NCI-H460 (cell line): ENCODE measurements at places on chromosomes 6 and 20.

- DNase-seq: no peak
Measured at GRCh38 chr6:72691249-72691648, 69.4 kb downstream of the KCNQ5 start.

- no peak for DNase-seq
Measured at GRCh38 chr20:57908704-57909630, 199.2 kb upstream of the PMEPA1 start.

GRCh38 chr6:75102301-75102700, 103.6 kb downstream of the COL12A1 start:
- DNase-seq: no peak

GRCh38 chr20:49166534-49167449, 21.3 kb downstream of the STAU1 start:
- DNase-seq: no peak

DNA sequence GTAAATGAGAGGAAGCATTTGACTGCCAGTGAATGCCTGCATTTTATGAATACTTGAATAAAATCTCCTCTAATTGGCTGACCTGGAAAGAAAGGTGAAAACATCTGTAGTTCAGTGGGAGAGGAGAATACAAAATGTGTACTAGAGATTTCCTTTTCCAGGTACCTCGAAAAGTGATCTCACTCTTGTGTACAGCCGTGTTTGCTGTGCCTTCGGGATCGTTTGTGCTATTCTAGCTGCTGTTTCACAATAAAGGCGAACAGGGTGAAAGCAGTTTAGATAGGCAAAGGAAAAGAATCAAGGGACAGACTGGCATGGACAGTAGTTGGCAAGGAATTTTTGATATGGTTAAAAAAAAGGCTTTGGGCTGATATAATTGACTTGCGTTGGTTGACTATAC, 112.3 kb downstream of the ARID1B start:
- no peak for DNase-seq

DNA sequence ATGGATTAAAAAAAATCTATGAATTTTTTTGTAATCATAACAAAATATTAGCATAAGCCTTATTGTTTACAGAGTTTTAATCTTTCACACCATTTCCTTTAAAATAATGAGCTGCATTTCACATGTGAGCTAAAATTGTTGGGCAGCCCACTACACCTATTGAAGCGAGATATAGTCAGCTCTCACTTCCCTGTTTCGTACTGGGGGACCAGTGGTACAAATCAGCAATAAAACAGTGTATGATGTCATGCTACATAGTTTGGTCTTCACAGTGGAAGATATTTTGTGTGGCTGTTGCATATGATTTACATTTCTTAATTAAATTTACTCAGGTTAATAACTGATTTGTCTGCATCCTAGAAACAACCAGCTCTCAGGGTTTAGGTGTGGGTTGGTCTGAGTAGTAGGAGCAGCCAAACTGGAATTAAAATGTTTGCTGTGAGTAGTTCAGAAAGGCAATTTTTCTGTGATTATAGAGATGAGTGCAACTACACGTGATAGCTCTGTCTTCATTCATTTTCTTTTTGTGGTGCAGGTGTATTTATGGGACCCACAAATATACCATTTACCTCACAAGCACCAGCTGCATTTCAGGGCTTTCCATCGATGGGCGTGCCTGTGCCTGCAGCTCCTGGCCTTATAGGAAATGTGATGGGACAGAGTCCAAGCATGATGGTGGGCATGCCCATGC, 99.3 kb downstream of the B3GAT2 start:
- DNase-seq: no peak

GRCh38 chr6:154721460-154721859, 11.8 kb upstream of the SCAF8 start:
- DNase-seq: no peak

DNA sequence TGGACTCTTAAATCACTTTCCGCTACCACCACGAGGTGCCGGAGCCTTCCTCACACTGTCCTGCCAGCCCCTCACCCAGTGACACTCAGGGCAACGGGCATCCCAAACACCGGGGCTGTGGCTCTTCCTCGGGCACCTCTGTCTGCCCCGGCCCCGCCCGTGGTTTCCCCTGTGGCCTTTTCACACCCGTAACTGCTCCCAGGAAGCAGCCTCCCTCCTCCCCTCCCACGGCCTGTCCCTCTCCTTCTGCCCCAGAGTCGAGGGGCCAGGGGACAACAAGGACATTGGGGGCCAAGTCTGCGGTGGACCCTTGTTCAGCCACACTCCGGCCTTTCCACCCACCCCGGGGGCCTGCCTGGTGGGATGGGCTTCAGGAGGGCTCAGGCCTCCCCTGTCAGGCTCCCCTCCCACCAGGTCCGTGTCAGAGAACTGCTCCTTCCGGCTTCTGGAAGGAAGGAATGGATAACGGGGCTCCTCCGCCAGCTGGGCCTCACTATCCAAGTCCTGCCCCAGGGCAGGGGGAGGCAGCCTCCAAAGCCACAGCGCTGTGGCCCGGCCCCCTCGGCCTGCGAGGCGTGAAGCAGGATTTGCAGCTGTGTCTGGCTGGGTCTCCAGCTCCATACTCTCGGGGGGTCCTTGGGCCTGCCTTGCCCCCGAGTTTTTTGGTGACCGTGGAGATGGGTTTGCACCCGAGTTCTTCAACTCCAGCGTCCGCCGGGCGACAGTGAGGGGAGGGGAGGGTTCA, 54.7 kb upstream of the CHRNA4 start:
- DNase-seq: no peak

- no peak for DNase-seq
Measured at GRCh38 chr6:14128012-14128411, 10.4 kb downstream of the CD83 start.

DNA sequence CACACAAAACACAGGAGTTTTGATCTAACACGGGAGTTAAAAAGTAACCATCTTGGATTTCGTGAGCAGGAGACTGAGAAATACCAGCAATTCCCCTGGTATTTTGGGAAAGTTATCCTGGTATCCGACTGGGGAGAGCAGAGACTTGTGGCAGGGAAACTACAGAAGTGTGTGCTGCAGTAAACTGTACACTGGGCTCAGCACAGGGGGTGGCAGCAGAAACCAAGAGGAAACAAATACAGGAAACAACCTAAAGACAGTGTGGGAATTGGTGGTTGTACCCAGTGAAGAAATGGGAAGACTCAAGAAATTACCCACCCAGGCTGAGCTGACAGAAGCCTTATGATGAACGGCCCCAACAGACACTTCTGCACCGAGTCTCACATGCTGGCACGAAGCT, 109.8 kb downstream of the CHD6 start:
- DNase-seq: no peak

DNA sequence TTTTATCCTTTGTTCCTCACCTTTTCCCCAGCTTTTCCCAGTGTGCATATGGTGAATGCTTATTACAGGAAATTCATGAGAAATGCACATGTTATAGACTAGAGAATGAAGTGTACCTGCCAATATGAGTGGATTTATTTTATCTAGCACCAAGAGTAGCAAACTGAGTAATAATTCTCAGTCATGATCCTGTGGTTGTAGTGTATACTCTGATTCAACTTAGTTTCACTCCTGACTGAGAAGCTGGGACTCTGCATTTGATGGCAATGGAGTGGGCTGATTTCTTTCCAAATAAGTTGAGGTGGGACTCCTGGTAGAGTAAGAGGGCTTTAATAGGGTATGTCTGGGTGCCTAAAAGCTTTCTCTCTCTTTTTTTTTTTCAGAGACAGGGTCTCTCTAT, 4.0 kb downstream of the ABT1 start:
- no peak for DNase-seq

DNA sequence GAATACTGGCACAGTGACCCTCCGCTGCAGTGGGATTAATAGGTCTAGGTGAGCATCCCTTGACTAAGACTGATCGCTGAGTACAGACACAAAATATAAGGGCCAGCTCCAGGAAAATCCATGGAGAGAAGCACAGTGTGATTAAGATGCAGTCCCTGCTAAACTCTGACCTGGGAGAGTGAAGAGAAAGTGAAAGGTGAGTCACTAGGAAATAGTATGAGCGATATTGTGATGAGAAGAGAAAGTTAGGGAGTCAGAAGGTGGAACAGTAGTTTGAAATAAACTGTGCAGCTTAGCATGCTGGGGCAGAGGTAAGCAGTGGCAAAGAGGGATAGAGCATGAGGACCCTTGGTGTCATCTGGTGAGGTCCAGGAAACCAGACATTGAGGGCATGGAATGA, 278.6 kb upstream of the MAP3K7 start:
- DNase-seq: no peak

DNA sequence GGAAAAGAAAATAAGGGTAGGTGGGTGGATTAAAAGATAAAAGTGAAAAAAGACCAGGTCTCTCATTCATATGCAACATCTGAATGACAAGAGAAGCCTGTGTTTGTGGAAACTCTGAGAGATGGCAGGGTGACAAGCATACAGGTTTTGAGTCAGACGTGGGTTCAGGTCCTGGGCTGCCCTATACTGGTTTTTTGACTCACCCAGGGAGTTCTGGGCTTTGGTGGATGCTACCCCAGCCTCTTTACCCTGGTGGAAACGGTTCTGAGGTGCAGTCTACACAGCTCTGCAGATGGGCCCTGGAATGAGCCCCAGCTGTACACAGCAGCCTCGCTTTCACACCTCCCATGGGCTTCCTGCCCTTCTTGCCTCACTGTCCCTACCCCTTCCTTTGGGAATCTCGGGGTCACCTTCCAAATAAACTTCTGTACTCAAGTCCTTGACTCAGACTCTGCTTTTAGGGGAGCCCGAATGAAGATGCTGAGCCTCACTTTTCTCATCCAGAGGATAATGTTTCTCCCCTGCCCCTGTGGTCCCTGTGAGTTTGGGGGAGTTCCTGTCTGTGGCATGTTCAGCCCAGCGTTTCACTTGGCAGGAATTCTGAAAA, 77.7 kb upstream of the CLDN20 start:
- DNase-seq: no peak

DNA sequence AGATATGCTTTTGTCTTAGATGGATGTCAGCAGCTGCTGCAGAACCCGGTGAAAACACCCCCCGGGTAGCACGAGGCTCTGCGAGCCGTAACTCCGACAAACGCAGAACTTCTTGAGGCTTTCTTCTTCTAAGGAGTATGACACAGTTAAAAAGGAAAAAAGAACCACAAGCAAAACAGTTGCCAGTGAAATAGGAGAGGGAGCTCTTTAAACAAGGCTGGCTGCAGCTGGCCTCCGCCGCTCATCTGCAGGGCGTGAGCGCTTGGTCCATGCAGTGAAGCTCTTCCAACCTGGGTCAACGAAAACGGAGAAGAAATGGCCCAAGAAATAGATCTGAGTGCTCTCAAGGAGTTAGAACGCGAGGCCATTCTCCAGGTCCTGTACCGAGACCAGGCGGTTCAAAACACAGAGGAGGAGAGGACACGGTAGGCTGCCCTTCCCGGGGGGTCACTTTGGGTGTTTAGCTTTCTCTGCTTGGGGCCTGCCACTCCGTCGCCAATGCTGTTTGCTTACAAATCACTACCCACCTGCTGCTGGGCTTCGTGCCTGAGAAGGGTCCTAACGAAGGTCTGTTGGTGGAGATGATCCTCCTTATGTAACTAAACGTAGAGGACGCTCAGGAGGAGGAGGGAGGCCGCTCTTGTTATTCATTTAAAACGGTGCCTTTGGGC, 13.2 kb downstream of the SYTL3 start:
- no peak for DNase-seq

DNA sequence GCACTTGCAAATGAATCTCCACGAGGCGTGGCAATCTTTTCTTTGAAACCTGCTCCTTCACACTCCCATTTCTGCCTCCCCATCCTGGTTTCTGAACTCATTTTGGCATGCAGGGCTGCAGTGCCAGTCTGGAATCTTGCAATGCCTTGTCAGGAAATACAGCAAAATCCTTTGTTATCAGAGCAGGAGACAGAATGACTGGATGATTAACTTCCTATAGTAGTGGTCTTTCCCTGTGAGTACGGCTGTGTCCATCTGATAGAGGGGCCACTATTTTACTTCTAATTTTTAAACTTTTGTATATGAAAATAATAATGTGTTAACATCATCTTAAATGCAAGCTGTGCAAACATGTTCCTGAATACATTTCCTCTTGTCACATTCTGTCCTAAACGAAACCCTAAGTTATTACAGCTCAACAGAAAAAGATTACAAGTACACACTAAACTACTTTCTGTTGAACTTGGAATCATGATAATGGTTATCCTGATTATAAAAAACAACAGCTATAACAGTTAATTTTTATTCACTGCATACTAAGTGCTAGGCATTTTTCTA, 140.2 kb downstream of the KIF13A start:
- no peak for DNase-seq

GRCh38 chr6:2542858-2543218, 207.9 kb downstream of the MYLK4 start:
- no peak for DNase-seq

- DNase-seq: no peak
Measured at GRCh38 chr20:5735845-5736510, 14.2 kb upstream of the SHLD1 start.

DNA sequence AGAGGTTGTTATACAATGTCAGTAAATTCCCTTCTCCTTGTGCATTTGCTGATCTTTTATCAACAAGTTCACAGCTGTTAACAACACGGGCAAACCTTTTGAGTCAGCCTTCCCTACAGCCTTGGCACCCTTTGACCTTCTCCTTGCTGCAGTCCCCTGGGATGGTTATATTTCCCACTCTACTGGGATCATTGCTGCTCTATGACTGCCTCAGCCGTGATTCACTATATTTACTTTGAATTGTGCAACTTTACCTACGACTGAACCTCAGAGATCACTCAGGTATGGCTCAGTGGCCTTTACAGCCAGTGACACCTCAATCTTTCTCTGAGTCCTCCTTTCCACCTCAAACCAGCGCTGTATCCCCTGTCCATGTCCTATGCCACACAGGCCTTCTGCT, 1293.3 kb downstream of the EPHA7 start:
- DNase-seq: no peak
